Stimulated activated effector memory CD8-positive, alpha-beta T cell treated with anti-CD3 and anti-CD28 coated beads, Interleukin-12 subunit alpha, Interleukin-12 subunit beta, amount 100 ng/mL, for 72 hours (primary cell): ENCODE measurements at places on chromosomes 3 and 15.

DNA sequence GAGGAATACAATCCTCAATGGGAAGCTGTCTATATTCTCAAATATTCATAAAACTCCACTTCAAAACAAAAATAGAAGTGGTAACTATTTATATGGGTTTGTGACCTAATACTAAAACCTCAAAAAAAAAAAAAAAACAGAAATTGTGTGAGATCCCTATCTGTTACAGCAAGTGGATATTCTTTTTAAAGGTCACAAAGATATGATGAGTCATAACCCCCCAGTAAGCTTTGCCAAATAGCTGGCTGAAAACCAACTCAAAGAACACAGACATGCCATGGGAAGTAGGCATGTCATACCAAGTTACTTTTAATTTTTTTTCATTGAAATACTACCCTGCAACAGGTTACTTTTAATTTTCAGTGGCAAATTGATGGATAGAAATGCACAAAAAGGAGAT, 62.5 kb downstream of the CBLB start:
- DNase-seq: no peak

- no peak for DNase-seq
Observed at GRCh38 chr3:53856964-53857363, 10.6 kb downstream of the IL17RB start.

DNA sequence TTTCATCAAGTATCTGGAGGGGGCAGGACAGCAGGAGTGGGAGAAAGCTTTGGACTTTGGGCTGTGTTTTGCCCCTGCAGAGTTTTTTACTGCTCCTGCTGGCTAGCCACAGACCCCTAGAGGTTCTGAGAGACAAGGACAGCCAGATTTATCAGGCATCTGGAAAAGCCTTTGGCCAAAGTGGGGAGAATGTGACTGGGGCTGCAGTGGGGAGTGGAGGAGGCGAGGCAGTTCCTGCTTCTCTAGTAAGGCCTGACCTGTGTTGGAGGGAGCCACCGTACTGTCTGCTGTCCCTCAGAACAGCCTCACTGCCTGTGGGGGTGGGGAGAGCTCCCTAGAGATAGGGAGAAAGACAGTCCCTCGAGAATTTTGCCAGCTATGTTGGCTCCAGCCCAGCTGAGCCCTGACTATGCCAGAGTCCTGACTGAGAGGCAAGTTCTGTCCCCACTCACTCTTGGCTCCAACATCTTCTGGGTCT, 2.2 kb downstream of the ALPK3 start:
- DNase-seq: no peak

GRCh38 chr3:121274411-121274810, 271.4 kb downstream of the POLQ start:
- no peak for DNase-seq

- no peak for DNase-seq
Observed at GRCh38 chr15:77486542-77487468, 66.1 kb downstream of the HMG20A start.

GRCh38 chr15:98719137-98719740, 70.9 kb downstream of the IGF1R start:
- DNase-seq: no peak

GRCh38 chr3:134449277-134449676, 36.5 kb downstream of the ANAPC13 start:
- DNase-seq: peak; percentile 38

DNA sequence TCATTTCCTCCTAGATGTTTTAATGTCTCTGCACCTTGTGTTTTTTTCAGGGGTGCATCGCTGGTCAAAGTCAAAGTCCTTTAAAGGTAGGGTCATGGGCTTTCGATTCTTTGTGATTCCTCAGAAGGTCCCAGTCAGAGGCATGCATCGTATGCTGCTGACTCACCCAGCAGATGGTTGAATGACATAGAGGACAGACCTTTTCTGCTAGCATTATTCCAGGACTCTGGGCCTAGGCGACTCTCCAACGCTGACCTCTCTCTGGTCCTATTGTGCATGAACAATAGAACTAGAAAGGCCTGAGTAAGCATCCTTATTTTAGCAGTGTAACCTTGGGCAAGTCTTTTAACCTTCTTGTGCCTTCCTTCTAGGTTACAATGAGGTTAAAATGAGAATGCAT, 75.9 kb downstream of the DGKG start:
- no peak for DNase-seq

GRCh38 chr3:180594631-180595558, 7.1 kb upstream of the TTC14 start:
- no peak for DNase-seq

DNA sequence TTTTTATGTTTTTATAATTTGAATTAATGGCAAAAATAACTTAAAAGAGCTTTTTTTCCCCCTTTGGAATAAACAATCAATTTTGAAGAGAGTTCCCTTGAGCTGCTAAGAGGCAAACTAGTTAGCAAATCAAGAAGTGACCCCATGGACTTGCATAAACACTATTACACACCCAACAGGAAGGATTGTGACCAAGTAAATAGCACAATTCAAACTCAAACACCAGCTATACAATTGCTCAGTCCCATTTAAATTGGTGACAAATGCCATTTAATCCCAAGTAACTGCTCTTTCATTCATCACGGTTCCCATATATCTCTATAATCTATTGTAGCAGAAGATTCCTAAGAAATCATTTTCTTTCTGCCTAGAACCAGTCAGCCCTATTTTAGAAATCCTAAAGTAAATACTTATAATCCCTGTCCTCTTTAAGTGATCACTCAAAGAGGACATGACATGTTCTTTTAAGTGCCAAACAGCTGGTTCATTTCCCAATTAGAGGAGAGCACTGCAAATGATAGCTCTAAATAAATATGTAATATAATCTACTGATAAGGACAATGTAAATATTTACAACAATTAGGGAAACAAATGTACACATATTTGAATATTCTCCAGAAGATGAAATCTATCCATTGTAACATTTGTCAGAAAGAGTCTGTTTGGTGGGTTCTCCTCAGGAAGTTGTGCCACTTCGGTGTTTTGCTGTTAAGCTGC, 137.8 kb upstream of the ADAMTS9 start:
- DNase-seq: no peak

GRCh38 chr3:81837071-81837593, 75.7 kb upstream of the GBE1 start:
- no peak for DNase-seq

- DNase-seq: no peak
Observed at GRCh38 chr15:94277485-94277884, 46.1 kb downstream of the MCTP2 start.

- no peak for DNase-seq
Observed at GRCh38 chr3:53167418-53168174, 6.6 kb downstream of the PRKCD start.

- no peak for DNase-seq
Observed at GRCh38 chr3:29697989-29698388, 417.1 kb downstream of the RBMS3 start.

GRCh38 chr3:48367201-48367600, 4.8 kb upstream of the FBXW12 start:
- no peak for DNase-seq

DNA sequence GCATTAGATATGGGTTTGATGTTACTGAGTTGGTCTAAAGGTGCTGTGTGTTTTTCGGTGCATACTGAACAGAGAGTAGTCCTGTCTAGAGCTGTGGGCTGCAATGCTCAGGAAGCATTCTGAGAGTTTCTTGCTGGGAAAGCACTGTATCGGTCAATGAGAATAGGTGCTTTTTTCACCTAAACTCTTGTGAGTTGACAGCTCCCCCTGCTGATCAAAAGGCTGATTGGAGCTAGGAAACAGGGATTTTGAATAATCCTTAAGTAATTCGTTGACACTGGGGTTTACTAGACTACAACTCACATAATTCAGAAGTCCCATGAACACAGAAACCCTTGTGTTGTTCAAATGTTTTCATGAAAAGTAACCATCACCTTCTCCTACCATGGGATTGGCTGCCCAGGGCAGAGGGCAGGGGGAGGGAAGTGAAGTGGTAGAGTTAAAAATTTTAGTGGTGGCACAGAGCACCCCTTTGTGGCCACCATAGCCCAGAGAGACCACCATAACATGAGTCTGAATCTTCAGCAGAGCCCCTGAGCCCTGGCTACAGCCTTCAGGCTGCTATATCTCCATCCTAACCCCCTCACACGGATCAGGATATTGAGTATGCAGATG, 13.0 kb upstream of the MANF start:
- peak; percentile 72 for DNase-seq

- no peak for DNase-seq
Observed at GRCh38 chr3:58609990-58610389, 32.8 kb upstream of the FAM107A start.

GRCh38 chr3:87478716-87479115, 202.3 kb upstream of the POU1F1 start:
- no peak for DNase-seq

DNA sequence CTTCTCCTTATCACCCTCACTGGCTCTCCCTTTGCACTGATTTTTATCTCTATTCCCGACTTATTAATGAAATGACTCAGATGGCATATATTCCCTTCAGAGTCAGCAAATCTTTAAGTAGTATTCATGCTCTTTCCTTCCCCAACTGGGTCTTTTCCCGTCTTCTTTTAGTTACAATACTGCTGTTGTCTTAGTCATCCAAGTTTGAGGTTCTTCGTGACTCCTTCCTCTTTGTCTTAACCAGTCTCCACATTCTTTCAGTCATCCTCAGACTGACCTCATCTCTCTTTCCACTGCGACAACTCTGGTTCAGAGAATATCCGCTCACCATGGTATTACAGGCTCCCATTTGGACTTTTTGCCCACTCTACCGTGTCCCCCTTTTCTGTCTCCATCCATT, 12.4 kb downstream of the WDR5B start:
- no peak for DNase-seq

DNA sequence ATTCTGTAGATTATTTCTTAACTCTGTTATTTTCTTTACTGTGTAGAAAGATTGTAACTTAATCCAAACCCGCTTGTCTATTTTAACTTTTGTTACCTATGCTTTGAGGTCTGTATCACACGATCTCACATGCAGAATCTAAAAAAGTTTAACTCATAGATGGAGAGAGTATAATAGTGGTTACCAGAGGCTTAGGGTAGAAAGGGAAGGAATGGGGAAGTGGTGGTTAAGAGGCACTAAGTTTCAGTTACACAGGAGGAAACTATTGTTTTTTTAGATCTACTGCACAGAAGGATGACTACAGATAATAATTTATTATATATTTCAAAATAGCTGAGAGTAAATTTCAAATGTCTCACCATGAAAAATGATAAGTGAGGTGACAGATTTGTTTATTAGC, 515.2 kb downstream of the RSL24D1 start:
- DNase-seq: no peak

DNA sequence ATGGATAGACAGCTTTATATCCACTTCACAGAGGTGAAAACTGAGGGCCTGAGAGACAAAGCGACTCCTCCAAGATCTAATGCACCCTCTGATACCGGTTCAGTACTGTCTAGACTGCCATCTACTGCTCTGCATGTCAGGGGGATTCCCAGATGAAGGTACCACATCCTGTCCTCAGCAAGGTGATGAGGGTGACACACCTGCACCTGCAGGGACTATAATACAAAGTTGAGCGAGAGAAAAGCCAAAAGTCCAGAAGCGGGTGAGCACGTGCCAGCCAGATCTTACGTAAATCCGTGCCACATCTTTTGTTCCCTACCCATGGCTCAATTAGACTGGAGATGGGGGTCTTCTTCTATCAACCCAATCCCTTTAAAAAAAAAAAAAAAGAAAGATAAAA, 32.4 kb upstream of the HES1 start:
- DNase-seq: no peak

DNA sequence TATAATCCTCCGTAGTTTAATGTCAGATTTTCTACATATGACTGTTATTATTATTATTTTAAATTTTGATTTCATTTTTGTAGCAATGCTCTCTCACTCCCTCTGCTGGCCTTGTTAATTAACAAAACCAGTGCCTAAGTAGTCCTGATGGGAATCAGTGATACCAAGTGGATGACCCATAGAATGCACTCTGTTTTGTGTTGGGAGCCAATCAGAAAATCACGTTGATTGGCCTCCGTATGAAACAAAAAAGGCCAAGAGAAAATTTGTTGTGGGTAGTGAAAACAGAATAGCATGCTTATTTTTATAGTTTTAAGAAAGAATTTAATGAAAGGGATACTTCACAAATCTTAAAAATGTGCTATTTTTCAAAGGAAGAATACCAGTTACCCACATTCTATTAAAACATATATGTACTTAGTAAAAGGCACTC, 34.4 kb upstream of the MEIS2 start:
- DNase-seq: no peak

DNA sequence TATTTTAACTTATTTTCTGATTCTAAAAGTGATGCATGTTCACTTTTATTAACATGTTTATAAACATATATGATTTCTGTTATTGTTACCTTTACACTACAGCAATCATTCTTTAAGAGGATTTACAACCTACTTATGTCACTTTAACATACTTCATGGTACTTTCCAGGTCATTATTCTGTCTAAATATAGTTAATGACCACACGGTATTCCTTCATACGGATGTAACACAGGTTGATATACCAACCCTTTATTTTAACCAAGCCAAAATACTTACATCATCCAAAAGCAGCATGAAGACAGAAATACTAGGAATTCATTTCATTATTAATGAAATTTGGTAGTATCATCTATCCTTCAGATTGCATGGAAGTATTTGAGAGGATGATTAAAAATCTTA, 18.6 kb downstream of the PIK3R4 start:
- no peak for DNase-seq

DNA sequence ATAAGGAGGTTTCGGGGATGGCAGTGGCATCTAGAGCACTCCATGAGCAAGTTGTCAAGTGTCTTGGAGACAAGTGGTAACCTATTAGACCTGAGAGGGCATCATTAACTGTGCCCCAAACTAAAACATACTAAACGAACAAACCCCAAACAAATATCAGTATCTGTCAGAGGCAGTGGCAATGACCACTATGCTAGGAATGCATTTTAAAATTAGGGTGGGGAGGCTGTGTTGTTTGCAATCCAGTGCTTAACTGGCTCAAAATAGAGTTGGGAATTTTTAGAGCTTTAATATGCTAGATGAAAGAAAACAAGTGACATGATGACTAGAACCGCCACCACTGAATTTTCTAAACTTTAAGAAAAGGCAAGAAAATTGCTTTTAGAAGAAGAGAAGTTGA, 51.8 kb upstream of the TPRG1 start:
- DNase-seq: no peak

DNA sequence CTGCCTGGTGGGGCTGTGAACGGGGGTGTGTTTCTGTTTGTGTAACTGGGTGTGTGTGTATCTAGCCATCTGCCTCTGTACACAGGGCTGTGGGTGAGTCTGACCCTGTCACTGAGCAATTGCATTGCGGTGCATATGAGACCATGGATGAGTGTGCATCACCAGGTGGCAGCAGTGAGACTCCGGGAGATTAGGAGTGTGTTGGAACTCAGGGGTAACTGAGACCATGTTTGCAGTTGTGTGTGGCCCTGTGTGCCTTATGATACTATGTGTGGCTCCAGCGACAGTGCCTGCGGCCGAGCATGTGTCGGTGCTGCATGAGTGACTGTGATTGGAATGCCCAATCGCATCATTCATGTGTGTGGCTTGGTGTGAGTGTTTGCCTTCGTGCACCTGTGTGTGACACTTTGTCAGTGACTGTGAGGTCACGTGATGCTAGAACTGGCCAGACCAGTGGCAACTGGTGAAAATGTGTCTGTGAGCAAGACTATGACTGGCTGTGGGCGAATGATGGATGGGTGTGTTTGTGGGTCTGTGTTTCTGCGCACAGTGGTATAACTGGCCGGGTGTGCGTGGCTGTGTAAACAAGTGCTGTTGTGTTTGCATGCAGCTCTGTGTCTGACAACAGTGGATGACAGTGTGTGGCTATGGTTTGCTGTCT, 14.0 kb downstream of the VILL start:
- no peak for DNase-seq
